Upper lobe of right lung (tissue), 1 donor: ENCODE measurements at places on chromosomes 13 and 19. TPM values are rescaled to one million over a fixed set of nuclear protein-coding genes. Genes with fewer than 3 reads are reported as not detected.

- H3K27ac ChIP-seq, result no peak overlapping the region
- no peak overlapping the region for H3K4me3 ChIP-seq
- no peaks in the 10 kb centered on the region for H3K36me3 ChIP-seq
- no peaks in the 10 kb centered on the region for H3K27me3 ChIP-seq
- no peak for DNase-seq
- no peaks in the 10 kb centered on the region for H3K4me1 ChIP-seq
These were observed 284.2 kb upstream of the DACH1 start for GRCh38 chr13:72151241-72151640.

DNA sequence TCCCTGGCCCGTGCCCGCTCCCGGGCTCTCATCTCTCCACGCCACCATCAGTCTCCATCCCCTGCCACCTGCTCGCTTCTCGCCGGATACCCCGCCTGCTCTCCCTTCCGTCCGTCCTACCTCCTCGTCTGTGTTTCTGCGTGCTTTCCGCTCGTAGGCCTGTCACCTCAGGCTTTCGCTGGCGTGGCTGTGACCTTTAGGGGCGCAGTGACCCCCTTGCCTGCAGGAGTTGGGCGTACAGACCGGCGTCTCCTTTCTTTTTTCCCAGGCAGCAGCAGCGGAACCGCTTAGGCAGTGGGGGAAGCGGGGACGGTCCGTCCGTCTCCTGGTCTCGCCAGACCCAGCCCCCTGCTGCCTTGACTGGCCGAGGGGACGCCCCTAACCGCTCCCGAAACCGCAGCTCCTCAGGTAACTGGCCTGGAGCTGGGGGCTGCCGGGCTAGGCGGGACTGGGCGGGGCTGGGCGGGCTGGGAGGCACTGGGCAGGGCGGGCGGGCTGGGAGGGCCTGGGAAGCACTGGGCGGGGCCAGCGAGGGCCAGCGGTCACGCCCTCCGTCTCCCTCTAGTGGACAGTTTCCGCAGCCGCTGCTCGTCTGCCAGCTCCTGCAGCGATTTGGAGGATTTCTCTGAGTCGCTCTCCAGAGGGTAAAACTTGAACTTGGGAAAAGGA lies 6.3 kb downstream of the PGLYRP1 start:
- H3K4me3 ChIP-seq, result peak overlapping the region; percentile 71
- H3K36me3 ChIP-seq, result no peaks in the 10 kb centered on the region
- peaks cover 15% of the 10 kb centered on the region for H3K27me3 ChIP-seq

GRCh38 chr19:30449078-30449590 lies 77.0 kb downstream of the ZNF536 start:
- DNase-seq, result no peak
- no peaks in the 10 kb centered on the region for H3K4me1 ChIP-seq
- H3K27me3 ChIP-seq, result no peaks in the 10 kb centered on the region
- H3K36me3 ChIP-seq, result no peaks in the 10 kb centered on the region
- H3K4me3 ChIP-seq, result no peak overlapping the region
- H3K27ac ChIP-seq, result no peak overlapping the region

GRCh38 chr19:2266183-2266993 lies 10.2 kb upstream of the JSRP1 start:
- peak overlapping the region; percentile 14 for H3K27ac ChIP-seq
- H3K36me3 ChIP-seq, result peaks cover 3% of the 10 kb centered on the region
- H3K4me1 ChIP-seq, result peaks cover 34% of the 10 kb centered on the region
- no peaks in the 10 kb centered on the region for H3K27me3 ChIP-seq
- DNase-seq, result peak; percentile 95

- peaks cover 13% of the 10 kb centered on the region for H3K4me1 ChIP-seq
- no peaks in the 10 kb centered on the region for H3K27me3 ChIP-seq
- H3K36me3 ChIP-seq, result no peaks in the 10 kb centered on the region
- no peak overlapping the region for H3K4me3 ChIP-seq
- no peak overlapping the region for H3K27ac ChIP-seq
These were observed 20.3 kb downstream of the XPO4 start for GRCh38 chr13:20882206-20882605.

DNA sequence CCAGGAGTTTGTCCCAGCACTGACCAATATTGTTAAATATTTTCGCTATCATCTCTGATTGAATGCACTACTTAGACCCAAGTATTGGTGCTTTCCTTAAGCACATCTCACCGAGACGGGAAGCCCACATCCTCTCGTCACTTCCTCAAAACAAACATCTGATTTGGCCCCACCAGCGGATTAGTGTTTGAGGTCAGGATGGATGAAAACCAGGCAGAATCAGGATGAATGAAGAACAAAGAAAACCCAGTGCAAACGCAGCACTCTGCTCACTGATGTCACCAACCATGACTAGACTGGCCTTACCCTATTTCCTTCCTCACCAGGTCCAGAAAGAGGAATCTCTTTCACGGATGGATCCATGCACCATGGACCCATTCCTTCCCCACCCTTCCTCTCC lies 6.0 kb downstream of the PLAUR start:
- H3K27me3 ChIP-seq, result no peaks in the 10 kb centered on the region
- H3K4me3 ChIP-seq, result no peak overlapping the region
- H3K4me1 ChIP-seq, result peaks cover 20% of the 10 kb centered on the region

DNA sequence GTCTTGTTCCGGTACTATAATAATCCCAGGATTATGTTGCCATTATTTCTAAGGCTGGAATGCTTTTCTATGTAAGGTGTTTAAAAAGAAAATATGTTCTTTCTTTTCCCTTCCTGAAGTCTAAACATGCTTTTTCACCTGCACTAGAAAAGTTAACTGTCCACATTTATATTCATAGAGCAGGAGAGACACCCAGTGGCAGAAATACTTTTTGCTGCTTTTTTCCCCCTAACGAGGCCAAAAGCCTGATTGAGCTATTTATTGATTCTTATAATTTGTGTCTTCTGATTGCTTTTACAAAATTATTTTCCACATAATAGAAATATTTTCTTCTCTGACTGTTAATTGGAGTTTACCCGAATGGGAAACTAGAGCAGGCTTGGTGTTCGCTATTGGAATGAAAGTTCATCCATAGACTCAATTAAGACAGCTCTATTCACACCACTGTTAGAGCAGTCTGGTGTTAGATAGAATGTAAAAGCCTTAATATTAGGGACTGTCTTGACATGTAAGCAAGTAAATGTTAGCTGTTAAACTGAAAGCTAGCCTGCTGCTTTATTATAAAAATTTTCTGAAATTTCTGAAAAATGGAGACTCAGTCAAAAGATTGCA lies 15.8 kb downstream of the GPR180 start:
- no peak overlapping the region for H3K27ac ChIP-seq
- no peaks in the 10 kb centered on the region for H3K27me3 ChIP-seq
- H3K36me3 ChIP-seq, result peaks cover 50% of the 10 kb centered on the region

The RHPN2 gene
- total RNA-seq, result 9.7 TPM
